ENCODE measurements at places on chromosomes 13 and 19. TPM values are rescaled to one million over a fixed set of nuclear protein-coding genes. Genes with fewer than 3 reads are reported as not detected.

PMIS2 gene
- total RNA-seq, result not detected

DNA sequence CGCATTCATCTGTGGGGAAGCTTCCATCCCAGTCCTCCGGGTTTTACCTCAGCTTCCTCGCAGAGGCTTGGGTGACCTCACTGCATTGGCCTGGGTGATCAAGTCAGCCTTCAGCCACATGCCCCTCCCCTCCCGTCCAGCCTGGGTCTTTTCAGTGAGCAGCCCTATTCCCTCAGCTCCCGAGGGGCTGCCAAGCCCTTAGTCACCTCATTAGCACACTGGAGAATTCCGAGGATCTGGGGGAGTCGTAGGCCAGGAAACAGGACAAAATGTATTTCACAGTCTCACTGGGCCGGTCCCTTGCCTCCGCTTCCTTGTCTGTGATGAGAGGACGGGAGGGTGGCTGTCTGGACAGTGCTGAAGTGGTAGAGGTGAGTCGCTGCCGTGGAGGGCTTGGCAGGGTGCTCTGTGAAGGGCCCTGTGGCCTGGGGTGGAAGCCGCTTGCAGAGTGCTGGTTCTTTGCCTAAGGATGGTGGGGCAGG lies 19.9 kb downstream of the KDM4B start:
- no peak for DNase-seq

DNA sequence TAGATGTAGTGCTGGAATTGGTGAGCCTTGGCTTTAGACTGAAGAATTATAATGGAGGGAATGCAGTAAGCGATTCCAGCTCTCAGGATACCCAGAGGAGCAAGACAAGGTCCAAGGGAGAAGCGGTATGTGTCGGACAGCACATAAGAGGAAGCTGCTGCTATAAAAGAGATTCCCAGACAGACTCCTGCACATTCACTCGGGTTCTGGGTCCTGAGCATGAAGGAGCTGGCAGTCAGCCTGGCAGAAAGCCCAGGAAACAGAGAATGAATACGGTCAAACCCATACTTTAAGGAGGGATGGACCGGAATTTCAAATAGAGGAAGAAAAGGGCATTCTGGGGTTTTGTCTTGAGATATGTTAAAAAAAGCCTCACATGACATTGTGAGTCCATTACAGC lies 308.3 kb downstream of the DNAJC15 start:
- DNase-seq, result peak; percentile 27

CGB8 gene
- total RNA-seq, result not detected

- DNase-seq, result no peak
Observed at GRCh38 chr13:105346141-105346775, 1189.2 kb downstream of the EFNB2 start.

COX6B1 gene
- 284 TPM for total RNA-seq

CDC42EP5 gene
- total RNA-seq, result 87.3 TPM

DNA sequence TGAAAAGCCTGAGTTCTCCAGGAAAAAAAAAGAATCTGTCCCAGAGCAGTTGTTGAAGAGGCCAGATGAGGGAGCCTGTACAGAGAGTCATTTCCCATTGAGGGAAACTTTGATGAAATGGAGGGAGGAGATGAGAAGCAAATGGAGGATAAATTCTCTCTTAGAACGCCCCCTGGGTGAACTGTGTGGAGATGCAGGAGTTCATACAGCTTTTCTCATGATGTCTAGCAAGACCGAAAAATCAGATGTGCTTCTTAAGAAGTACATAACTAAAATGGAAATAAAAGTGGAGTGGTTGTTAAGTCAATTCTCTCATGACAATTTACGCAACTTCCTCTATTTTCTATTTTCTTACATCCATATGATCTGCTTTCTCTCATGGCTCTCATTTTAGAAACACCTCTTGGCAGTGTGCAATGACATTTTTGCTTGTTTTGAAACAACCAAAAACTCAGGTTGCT lies 1263.1 kb downstream of the PCDH9 start:
- DNase-seq, result peak; percentile 18
